Mesothelial cell of epicardium (in vitro differentiated cells): ENCODE measurements at places on chromosomes 5 and 9. TPM values are rescaled to one million over a fixed set of nuclear protein-coding genes. Genes with fewer than 3 reads are reported as not detected.

DNA sequence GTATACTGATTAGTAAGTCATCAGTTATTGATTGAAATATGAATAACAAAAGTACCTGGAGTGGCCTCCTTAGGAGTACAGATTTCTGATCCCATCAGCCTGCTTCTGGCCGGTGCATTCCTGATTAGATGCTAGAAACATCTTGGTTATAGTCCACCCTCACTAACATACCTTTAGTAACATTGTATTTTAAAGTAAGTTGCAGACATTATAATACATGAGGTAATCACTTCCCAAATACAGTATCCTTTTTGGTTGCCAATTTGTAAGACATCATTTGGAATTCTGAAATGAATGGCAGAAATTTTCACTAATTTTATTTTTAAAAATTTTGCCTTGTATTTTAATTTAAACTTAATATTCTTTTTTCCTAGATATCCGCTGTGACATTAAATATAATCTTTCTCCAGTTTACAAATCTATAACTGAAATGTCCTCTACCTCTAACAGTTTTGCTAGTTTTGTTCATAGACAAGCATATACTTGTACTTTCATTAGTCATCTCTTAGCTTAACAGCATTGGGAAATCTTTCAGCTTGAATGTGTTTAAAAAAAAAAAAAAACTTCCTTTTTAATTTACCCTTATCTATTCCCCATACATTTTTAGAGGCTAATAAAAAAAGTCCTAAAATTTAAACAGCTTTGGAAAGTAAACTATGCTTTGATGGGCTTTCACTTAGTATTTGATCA lies 178.9 kb downstream of the XRCC4 start:
- DNase-seq: no peak

GRCh38 chr9:114652776-114653555 lies 4.6 kb downstream of the TEX53 start:
- DNase-seq: no peak

- no peak for DNase-seq
Measured at GRCh38 chr9:133691191-133691590, 47.0 kb downstream of the SARDH start.

DNA sequence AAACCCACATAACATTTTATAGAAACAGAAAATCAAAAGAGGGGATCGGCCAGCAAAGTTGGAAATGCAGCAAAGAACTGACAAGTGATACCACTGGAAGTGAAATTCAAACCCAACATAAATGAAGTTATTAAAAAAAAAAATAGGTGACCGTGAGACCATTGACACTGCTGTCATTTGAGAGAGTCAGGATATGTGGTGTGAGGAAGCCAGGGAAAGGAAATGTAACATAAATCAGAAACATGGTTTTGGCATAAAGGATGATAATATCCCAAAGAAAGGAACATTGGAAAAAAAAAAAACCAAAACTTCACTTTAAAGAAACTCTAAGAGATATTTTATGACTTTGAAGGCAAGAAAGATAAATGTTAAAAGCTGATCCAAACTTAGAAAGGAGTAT lies 312.4 kb upstream of the PIK3R1 start:
- no peak for DNase-seq

- no peak for DNase-seq
Measured at GRCh38 chr9:93664549-93665120, 88.3 kb downstream of the PHF2 start.

- no peak for DNase-seq
Measured at GRCh38 chr5:172583931-172584511, 57.0 kb upstream of the NEURL1B start.

DNA sequence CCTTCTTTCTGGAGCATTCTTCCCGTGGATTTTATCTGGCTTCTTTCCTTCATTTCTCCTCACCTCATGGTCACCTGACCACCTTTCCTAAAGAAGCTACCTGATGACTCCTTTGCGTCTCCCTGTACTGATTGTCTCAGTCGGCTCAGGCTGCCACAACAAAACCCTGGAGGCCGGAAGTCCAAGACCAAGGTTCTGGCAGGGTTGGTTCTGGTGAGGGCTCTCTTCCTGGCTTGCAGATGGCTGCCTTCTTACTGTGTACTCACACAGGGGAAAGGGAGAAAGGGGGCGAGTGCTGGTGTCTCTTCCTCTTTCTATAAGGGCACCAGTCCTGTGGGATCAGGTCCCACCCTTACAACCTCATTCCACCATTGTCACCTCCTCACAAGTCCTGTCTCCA lies 140.0 kb downstream of the SYK start:
- DNase-seq: no peak

DNA sequence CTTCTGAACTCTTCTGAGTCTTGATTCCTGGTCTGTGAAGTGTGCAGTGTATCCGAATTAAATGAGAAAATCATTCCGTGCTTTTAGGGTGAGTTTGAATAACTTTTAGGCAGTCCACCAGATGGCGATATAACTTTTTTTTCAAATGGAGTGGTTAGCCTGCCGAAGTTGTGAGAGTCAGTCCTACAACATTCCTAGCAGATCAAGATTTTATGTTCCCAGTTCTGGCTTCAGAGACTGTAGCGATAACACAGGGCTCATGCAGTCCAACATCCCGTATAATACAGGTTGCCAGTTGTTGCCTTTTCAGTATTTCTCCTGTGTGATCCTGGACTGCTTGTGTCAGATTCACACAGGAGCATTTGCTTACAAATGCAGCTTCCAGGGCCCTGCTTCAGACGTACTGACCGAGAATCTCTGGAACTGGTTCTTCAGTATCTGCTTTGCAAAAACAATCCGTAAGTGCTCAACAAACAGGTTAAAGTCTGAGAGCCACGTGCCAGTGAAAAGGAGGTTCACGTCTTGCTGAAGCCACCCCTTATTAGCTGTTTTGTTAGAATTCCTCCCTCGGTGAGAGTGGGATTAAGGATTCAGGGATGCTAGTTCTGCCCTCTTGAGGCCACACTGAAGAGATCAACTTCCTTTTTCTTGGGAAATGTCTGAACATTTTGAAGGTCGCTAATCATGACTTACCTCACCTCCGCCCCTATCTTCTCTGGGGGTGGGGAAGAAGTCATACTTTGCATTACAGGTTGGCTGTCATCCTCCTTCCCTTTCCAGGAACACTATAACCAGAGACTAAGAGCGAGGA lies 22.8 kb downstream of the SMIM3 start:
- DNase-seq: no peak

GRCh38 chr5:168443950-168444700 lies 42.1 kb upstream of the RARS1 start:
- no peak for DNase-seq

GRCh38 chr5:143695244-143695864 lies 116.6 kb upstream of the HMHB1 start:
- no peak for DNase-seq

- DNase-seq: no peak
Measured at GRCh38 chr5:77300451-77300850, 90.0 kb downstream of the PDE8B start.

DNA sequence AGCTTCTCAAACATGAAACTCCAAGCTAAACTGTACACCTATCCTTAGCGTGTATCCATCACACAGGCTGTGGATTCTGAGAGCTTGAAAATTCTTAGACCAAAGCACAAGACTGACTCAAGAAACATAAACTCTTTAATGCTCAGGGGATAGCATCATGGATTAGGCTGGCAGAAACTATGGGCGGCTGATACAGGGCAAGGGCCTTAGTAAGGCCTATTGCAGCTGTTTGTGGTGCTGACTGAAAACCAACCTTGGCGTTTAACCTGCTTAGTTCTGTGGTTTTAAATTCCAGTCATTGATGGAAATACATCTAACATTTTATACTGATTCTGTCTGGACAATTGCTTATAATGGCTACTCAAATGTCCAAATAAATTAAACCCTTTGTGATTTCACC lies 183.7 kb downstream of the TLR4 start:
- no peak for DNase-seq

The CER1 gene
- 0.78 to 1.2 TPM (median 1.0 TPM) in 3 replicates for total RNA-seq

The WDR31 gene
- total RNA-seq: 4.1 to 4.5 TPM (median 4.2 TPM) in 3 replicates

The HAVCR1 gene
- 0.20 to 0.66 TPM (median 0.25 TPM) in 3 replicates for total RNA-seq

The FAM221B gene
- 0.07 TPM in 1 of 3 replicates, not detected in the others for total RNA-seq

The AJM1 gene
- total RNA-seq: 3.1 to 3.8 TPM (median 3.6 TPM) in 3 replicates

The HTR1A gene
- total RNA-seq: 0.13 TPM in 1 of 3 replicates, not detected in the others

The PCDHB13 gene
- total RNA-seq: 7.8 to 8.0 TPM (median 8.0 TPM) in 3 replicates

The FBLL1 gene
- 0.80 to 0.95 TPM (median 0.81 TPM) in 3 replicates for total RNA-seq
